ENCODE measurements at places on chromosomes 6 and 20.

DNA sequence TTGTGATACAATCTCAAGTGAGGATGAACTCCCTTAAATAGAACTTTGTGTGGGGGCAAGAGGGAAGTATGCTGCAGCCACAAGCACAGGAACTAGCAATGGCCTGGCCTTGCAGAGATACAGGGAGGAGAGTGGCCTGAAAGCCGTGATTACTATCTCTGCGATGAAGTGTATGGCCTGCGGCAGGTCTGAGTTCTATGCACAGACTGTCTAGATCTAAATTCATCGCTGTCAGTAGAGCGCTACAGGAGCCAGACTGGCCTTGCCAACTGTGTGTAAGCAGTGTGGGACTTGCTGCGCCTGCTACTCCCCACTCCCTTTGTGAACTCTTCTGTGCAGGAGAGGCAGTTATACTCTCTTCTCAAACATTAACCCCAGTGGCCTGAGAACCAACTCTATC, 997.0 kb downstream of the GRIK2 start:
- no peak for DNase-seq

GRCh38 chr6:41840326-41840725, 52.8 kb downstream of the TOMM6 start:
- no peak for DNase-seq

DNA sequence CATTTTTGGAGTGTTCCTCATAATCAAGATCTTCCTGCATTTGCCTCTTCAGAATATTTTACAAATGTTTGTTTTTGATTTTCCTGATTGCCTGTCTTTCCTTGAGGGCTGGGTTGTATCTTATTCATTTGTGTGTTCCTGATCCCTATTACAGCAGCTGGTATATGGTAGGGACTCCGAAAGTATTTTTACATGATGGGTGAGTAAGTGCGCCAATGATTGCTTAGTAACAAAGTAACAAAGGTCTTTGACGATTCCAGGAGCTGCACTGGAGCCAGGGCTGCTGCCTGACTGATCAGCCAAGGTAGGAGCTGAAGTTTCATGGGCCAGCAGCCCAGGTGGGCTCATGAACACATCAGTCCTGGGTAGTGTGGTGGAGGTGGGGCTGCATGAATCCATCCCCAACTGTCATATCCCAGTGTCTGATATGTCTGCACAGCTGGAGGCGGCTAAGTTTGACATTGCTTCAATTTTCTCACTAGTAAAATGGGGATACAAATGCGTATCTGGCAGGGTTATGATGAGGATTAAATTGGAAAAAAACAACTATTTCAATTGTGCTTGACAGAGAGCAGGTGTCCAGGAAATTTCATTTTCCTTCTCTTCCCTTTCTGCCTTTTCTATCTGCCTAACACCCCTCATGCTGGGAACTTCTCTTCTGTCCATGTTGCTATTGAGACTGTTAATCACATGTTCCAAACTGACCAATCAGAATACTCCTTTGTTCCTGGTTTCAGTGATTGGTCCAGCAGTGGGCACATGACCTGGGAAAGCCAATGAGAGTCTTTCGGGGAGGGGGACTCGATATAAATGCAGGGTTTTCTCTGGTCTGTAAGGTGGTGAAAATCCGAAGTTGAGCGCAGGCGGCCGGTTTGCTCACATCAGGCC, 90.7 kb downstream of the CDH26 start:
- no peak for DNase-seq

DNA sequence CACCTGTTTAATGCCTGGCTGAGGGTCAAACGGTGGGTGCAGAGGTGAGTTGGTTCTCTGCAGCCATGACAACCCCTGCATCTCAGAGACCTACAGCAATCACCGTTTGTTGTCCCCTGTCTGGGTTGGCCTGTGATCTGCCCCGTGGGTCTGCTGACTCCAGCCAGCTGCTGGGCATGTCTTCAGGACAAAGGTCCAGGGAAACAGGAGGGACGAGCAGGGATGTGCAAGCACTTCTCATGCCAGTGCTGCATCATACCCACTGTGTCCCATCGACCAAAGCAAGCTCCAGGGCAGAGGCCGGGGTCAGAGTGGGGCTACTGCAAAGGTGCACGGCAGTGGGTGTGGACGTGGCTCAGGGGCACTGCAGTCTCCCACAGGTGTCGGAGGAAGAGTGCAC, 150.2 kb downstream of the PHACTR3 start:
- DNase-seq: no peak

DNA sequence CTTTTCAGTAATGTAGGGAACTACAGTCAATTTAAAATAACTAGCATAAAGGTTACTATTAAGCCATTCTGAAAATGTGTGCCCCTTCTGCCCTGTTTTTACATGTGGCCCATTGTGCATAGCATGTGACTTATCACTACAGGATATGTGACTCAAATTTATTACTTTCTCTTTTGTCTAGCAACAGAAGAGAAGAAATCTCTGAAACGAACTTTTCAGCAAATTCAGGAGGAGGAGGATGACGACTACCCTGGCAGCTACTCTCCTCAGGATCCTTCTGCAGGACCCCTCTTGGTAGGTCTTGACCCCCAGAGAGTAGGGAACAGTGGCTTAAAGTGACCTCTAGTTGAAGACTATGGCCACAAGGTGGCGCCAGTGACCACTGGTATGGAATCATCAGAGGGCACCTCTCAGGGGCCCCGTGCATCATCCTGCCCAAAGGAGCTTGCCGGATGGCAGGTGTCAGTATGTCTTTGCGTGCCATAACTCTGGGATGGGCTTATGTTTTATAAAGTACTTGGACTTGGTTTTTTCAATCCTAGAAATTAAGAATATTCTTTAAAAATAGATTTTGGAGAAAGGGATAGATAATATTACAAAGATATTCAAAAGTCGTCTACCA, 23.9 kb downstream of the RPRD1B start:
- peak; percentile 99 for DNase-seq

DNA sequence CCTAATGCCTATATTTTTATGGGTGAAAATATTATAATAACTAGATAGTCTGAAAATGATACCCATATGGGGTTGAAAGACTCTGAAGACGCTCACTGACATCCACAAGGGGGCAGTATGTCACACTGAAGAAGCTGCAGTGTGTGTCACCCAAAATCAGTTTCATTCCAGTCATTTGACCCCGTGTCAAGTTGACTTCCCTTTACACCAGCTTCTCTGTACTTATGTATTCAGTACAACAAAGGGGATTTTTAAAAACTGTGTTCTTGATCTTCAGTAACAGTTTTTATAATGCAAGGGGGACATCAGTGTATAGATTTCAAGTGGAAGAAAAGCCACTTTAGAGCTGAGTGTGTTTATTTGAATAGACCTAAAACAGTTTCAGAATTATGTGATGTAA, 19.3 kb downstream of the FAXC start:
- DNase-seq: peak; percentile 30

GRCh38 chr6:118783931-118784550, 109.9 kb upstream of the ASF1A start:
- DNase-seq: no peak

DNA sequence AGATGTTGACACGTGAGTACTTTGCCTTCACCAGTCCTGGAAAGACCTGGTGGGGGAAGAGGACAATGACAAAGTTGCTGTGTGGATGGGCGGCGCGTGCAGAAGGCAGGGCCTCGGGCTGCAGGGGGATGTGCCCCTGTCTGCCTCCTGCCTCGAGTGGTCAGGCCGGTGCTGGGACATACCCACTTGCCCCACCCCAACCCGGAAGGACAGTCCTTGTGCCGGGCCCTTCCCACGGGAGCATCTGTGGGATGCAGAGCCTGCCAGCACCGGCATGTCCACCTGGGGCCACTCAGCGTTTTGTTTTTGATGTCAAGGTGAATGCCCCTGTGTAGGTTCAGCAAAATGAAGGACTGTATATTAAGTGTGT, 60.5 kb upstream of the BHLHE23 start:
- no peak for DNase-seq

GRCh38 chr6:169579407-169580111, 122.3 kb downstream of the WDR27 start:
- no peak for DNase-seq

DNA sequence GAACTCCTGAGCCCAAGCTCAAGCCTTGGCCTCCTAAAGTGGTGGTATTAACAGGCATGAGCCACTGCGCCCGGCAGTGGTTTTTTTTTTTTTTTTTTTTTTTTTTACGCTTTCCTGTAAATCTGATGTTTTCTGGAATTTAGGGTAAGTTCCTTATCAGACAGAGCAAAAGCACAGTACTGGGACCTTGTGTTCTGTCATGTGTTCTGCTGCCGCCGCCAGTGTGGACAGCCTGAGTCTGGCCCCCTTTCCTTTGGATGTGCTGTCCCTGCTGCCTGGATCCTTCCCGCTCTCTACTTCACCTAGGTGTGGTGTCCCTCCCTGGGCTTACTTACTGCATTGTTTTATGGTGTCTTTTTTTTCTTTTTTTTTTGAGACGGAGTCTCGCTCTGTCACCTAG, 11.7 kb downstream of the DNMT3B start:
- DNase-seq: no peak

- no peak for DNase-seq
These were observed 85.3 kb upstream of the AKAP12 start for GRCh38 chr6:151154418-151154817.

- DNase-seq: no peak
These were observed 279.7 kb downstream of the CDC5L start for GRCh38 chr6:44667226-44667625.

DNA sequence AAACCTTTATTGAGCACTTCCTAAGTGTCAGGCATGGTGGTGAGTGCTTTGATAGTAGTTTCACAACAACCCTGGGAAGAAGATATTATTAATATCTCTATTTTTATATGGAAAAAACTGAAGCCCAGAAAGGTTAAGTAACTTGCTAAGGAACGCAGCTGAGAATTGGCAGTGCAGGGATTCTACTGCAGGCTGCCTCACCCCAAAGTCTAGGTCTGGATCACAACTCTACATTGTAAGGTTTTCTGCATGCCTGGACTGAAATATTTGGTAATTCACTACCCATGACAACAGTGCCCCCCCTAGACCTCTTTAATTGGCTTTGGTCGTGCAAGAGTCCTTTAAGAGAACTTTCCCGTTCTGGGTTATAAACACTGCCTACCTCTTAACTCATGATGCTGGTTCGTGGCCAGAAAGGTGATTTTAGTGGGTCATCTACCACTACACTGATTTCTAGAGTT, 67.1 kb upstream of the KCNQ5 start:
- DNase-seq: no peak

- DNase-seq: no peak
These were observed 204.2 kb downstream of the GRIK2 start for GRCh38 chr6:101597693-101598092.

- no peak for DNase-seq
These were observed 20.0 kb downstream of the BRPF3 start for GRCh38 chr6:36216559-36216958.

DNA sequence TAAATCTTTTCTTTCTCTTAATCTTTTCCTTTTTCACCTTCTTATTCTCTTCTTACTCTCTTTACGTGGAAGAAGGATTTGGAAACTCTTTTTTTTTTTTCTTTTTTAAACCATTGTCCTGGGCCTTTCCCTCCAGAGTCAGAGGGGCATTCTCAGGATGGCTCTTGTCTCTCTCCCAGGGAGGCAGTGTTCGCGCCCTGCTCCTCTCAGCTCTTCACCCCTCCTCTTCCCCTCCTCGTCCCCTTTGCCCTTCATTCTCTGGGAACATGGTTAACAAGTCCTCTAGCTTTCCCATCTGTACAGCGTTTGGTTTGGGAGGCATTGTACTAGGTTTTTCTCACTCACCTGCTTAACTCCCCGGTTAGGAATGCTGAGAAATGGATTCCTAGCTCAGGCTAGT, 52.0 kb upstream of the TFB1M start:
- no peak for DNase-seq

DNA sequence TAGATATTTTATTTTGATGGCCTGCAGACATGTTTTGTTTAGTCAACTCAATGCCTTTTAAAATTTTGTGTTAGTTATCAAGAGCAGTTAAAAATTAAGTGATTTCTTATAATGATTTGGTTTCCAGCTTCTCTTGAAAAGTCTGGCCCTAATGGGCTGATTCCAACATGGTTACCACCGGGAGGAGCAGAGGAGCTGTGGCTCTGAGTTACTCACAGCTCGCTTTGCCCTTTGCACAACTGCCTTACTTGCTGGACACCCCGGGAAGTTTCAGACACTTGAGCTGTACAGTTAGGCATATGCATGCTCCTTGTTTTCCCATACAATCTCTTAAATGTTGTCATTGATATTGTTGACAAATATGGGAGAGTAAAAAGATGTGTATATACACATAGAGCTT, 173.1 kb upstream of the MMS22L start:
- no peak for DNase-seq

- no peak for DNase-seq
These were observed 65.4 kb upstream of the SLC22A16 start for GRCh38 chr6:110541701-110542309.

DNA sequence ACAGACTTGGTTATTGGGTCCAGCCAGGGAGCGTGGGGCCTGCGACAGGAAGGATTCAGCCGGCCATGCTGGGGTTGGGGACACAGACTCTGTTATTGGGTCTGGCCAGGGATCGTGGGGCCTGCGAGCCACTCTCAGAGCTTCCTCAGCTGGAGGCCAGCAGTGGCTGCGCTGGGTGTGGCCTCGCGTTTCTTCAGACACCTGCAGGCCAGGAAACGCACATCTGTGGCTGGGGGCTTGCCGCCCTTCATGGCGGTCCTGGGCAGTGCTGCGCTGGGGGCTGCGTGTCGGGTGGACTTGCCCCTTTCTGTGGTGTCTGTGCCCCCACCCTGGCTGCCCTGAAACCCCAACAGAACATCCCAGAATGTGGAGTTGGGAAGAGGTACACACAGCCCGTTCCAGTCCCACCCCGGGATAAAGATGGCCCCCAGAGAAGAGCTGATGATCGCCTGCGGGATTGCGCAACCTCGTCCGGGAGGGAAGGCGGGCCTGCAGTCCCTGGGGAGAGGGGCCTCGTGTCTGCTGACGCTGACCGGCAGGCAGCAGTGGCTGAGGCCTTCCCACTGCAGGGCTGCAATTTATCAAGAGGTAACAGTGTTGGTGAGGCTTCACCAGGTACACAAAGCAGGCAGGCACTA, 16.9 kb upstream of the MTG2 start:
- no peak for DNase-seq

DNA sequence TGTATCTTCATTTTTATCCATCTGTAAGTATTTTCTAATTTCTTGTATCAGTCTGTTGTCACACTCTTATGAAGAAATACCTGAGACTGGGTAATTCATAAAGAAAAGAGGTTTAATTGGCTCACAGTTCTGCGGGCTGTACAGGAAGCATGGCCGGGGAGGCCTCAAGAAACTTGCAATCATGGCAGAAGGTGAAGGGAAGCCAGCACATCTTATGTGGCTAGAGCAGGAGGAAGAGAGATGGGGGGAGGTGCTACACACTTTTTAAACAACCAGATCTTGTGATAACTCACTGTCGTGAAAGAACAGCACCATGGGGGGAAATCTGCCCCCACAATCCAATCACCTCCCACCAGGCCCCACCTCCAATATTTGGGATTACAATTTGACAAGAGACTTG, 10.9 kb upstream of the BCKDHB start:
- no peak for DNase-seq

DNA sequence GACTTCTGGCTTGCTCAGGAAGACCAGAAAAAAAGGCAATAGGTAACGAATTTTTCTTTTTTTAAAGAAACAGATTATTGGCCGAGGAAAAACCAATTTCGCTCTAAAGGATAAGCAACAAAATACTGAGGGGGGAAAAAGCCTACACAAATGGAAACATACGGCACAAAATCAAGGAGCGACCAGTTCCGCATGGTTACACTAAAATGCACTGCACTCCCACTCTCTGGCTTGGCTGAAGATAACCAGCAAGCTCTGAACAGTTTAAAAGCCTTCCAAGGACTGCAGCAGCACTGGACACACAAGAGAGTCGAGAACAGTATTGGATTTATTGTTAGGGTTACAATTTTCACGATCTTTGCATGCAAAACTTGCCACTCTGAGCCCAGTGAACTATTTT, 881 bp upstream of the MAP7 start:
- DNase-seq: no peak
